ENCODE measurements at places on chromosomes 2 and 18.

- no peak for DNase-seq
Observed at GRCh38 chr2:67565761-67566160, 168.6 kb downstream of the ETAA1 start.

DNA sequence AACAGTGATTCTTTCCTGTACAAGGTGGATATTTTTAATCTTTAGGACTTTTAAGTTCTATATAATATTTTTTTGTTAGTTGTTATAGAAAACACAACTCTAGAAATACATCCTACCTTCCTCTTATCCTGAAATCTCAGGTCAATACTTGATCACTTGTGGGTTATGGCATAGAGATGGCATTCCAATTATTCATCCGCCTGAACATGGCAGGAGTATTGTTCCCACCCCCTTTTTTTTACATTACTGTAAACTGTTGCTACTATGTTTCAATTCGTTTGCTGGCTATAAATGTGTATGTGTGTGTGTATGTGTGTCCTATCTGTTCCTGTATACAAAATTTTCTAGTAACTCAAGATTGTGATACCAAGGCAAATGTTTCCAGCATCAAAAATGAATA lies 43.3 kb upstream of the FN1 start:
- no peak for DNase-seq

DNA sequence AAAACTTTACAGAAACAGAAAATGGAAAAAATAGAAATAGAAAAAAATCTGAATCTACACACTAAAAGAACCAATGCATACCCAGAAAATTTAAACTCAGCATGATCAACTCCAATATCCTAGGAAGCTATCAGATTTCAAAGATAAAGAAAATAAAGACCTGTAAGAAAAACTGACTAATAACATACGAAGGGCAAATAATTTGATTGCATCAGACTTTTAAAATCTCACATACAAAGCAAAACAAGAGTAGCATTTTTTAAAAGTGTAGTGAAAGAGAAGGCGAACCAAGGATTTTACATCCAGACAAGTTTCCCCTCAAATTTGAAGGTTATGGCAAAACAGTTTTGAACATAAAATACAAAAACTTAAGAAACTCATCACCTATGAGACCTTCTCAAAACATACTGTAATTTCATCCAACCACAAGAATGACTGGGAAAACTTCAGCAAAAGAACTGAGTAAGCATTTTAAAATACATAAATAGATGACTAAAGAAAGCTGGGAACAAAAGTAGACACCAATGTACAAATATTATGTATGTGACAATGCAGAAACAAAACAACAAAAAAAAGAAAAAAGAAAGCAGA lies 54.8 kb downstream of the NBAS start:
- no peak for DNase-seq

DNA sequence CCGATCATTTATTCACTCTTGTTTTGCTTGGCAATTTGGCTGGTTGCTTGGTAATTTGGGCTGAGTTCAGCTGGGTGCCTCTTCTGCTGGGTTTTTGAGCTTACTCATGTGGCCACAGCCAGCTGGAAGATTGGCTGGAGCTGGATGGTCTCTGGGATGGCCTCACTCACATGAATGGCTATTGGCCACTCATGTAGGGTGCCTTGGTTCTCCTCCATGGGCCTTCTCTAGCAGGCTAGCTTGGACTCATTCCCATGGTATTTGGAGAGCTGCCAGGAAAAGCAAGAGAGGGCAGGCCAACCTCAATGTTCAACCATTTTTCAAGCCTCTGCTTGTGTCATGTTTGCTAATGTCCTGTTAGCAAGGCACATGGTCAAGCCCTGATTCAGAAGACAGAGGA lies 16.9 kb downstream of the ZAP70 start:
- no peak for DNase-seq

GRCh38 chr18:45724601-45725000 lies 620 bp downstream of the SLC14A1 start:
- no peak for DNase-seq

DNA sequence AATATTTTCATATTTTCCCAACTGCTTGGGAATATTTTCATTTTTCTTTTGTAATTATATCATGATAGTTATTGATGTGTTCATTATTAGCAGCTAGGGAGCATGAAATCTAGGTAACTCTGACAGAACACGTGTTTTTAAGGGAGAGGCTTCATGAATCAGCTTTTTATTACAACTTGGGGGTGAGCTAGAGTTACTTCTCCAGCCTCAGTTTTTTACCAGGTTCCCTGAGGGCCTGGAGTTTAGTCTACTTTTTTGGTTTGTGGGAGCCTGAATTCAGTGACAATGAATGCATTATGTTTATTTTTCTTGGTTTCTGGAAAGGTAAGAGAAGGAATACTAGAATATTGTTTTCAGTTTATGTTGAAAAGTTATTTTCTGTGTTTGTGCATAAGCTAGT lies 18.0 kb downstream of the NAB1 start:
- DNase-seq = no peak

GRCh38 chr2:20205915-20206524 lies 18.9 kb downstream of the SDC1 start:
- DNase-seq = no peak

DNA sequence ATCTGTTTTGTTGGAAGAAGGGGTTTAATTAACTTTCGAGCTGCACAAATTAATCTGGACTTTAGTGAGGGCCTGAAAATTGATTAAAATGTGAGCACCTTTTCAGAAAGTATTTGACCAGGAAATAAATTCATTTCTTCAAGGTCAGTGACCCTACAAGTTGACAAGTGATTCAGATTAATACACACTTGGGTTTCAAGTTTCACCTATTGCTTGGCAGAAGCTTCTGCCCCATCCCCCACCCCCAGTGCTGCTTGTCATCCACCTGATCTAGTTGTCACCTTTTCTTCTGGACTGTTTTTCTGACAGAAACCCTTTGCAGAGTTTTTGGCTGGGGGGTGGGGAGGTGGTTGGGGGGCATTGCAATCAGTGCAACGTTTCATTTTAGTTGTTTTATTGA lies 46.2 kb downstream of the RPRM start:
- no peak for DNase-seq

- DNase-seq = no peak
Observed at GRCh38 chr2:64807417-64807816, 153.7 kb upstream of the SERTAD2 start.

GRCh38 chr2:168559187-168559586 lies 103.1 kb downstream of the CERS6 start:
- DNase-seq = no peak

DNA sequence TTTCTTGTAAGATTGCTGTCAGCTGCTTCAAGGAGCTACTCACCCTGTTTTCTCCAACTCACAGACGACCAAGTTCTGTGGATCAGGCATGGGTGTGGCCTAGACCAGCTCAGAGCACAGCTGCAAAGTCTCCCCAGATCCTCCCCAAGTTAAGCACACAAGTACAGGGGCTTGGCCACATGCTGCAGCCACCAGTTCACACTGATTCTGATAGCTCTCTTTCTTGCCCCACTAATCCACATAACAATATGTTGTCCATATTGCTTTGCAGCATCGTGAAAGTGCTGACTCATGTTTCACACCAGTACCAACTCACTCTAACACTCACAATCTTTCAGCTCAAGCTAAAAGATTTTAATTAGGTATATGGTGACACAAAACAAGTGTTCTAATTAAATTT lies 437.0 kb downstream of the PARD3B start:
- no peak for DNase-seq

DNA sequence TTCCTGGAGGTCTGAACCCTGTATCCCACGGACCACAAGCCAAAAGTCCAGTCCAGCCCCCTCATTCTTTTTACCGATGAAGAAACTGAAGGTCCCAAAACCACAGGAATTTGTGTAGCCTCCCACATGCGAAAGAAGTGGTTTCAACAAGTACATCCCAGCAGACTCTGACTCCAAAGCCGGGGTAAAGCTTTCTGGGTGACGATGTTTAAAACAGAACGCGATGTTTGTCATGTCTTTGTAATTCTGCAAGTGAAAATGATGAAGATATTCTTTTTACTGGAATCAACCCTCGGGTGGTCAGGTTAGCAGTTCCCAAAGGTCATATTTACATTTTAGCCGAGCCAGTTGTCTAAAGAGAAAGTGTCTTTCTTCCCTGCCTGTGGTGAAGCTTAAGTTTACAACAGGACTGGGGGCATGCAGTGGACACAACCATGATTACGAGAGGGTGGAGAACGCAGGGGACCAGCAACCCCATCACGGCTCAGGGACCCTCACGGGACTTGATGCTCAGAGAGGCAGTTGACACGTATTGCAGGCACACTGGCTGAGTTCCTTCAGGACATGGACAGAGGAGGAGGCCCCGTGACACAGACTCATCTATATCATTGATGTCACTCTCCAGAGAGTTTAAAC lies 17.8 kb upstream of the TMEM131 start:
- DNase-seq = no peak

GRCh38 chr2:37361994-37362698 lies 17.7 kb downstream of the QPCT start:
- no peak for DNase-seq

DNA sequence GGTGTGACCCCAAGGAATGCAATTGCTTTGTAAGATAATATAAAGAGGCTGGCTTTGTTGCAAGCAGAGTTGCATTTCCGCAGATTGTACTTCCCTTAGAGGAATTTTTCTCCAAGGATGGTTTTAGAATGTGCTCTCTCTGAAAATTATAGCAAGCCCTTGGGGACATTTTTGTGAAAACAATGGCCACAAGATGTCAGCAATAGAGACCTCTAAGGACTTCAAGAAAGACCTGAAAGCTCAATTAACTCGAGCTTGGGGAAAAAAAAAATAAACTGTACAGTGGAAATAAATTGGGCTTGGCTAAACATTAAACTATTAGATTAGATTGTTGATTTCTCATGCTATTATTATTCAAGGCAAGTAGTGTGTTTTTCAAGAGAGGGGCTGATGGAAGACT lies 81.3 kb upstream of the KYNU start:
- DNase-seq = no peak

- no peak for DNase-seq
Observed at GRCh38 chr2:225820826-225821225, 421.3 kb downstream of the NYAP2 start.

- DNase-seq = no peak
Observed at GRCh38 chr18:32896776-32897547, 124.1 kb upstream of the KLHL14 start.

DNA sequence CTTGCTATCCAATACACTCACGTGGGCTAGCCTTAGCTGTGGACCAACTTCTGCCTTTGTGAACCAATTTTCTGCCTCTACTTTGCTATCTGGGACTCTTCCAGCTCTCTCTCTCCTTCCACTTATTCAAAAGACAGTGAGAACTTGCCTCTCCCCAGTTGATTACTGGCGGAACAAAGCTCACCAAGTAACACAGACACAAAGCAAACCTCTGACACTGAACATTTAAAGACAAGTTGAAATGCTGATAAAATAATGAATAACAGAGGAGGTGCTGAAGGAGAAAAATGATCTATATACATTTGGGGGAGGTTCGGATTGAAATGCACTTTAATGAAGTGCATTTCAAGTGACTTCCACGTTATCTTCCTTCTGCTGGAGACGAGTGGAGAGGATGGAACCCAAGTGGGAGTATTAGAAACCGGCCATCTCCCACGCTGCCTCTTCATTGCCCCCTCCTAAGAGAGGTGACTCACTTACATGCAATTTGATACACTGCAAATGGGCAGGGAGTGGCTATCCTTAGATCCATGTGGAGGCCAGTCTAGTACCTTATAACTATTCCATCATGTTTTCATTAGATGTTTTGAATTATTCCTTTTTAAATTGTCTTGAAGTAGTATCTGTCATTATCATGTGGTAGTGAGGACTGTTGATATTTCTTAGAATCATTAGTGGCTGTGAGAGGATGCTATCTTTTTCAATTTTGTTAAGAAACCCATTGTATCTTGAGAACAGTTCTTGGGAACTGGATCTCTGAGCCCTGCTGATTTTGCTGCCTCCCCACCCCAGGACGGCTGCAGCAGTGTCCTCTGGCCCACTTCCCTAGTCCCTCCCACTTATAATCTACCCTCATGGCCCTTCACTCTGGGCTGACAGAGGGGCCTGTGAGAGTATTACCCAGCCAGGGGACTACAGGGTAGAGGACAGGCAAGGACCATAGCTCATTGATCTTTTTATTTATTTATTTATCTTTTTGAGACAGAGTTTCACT lies 6.0 kb upstream of the GLI2 start:
- no peak for DNase-seq

DNA sequence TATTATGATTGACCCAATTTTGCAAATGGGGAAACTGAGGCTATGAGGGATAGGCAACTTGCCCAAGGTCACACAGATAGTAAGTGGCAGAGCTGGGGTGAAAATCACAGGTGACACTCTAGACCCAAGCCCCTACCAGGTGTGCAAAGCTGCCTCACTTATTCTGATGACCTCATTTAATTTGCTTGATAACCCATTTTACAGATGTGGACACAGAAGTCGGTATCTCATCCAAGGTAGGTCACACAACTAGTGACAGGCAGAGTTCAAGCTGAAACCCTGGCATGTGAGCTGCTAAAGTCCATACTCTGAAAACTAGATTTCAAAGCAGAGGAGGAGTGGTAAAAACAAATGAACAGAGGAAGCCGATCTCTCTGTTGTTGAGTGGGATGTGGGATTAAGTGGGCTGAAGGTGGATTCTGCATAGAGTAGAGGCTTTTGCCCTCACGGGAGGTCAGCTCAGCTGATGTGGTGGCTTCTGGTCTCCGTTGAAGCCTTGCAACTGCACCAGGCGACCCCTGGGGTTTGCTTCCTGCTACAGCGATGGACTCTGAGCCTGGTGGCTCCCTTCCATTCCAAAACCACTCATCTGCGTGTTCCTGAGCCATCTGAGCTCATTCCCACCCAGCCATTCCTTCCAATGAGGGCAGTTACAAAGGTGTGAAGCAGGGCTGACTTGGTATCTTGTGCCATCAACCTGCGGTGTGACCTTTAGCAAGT lies 164.3 kb upstream of the FHL2 start:
- DNase-seq = no peak

DNA sequence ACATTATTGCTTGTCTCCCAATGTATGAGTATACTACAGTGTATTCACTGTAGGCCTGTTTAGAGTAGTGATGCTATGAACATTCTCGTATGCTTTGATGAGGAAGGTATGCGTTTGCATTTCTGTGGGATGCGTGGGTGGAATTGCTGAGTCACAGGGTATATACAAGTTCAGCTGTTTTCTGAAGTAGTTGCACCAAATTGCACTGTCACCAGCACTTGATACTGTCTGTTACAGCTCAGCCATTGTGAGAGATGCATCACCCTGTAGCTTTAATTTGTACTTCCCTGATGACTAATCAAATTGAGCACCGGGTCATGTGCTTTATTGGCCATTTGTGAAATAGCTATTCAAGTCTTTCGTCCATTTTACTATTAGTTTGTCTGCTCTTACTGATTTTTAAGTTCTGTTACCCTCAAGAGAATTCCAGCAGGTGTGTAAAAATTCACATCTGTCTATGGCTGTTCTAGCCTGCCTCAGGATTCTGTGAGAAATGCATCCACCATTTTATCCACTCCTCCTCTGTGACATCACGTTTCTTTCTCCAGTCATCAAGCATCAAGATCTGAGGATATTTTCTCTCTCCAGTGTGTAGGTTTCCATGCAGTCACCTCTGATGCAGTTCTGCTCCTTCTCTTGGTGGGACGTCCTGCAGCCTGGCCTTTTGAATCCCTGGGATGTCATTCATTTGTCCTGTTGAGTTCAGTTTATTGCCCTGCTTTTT lies 72.5 kb downstream of the DGKD start:
- no peak for DNase-seq

GRCh38 chr18:31677592-31677991 lies 6.8 kb downstream of the B4GALT6 start:
- DNase-seq = no peak

GRCh38 chr2:98899041-98899702 lies 36.9 kb downstream of the CRACDL start:
- no peak for DNase-seq
